ENCODE measurements at places on chromosomes 7 and 10. TPM values are rescaled to one million over a fixed set of nuclear protein-coding genes. Genes with fewer than 3 reads are reported as not detected.

ADAM12 gene
- polyA plus RNA-seq, result 23.0 TPM

PNLIPRP3 gene
- not detected for polyA plus RNA-seq

ELN gene
- polyA plus RNA-seq, result 109 TPM

UTF1 gene
- polyA plus RNA-seq, result not detected

NUTM2A gene
- polyA plus RNA-seq, result 4.8 TPM

CLDN15 gene
- polyA plus RNA-seq, result 14.7 TPM

SLC13A1 gene
- 28.3 TPM for polyA plus RNA-seq

EN2 gene
- 0.09 TPM for polyA plus RNA-seq

LEP gene
- polyA plus RNA-seq, result 0.27 TPM

EFCAB10 gene
- polyA plus RNA-seq, result 2.6 TPM

TMEM140 gene
- polyA plus RNA-seq, result 29.3 TPM

ELMO1 gene
- 11.8 TPM for polyA plus RNA-seq

GATA3 gene
- polyA plus RNA-seq, result 118 TPM

IGFBP1 gene
- polyA plus RNA-seq, result 0.40 TPM

PTF1A gene
- polyA plus RNA-seq, result not detected

ERVW-1 gene
- polyA plus RNA-seq, result 3.0 TPM

LRRD1 gene
- 0.68 TPM for polyA plus RNA-seq

CDK14 gene
- polyA plus RNA-seq, result 33.3 TPM

GSTO2 gene
- 37.7 TPM for polyA plus RNA-seq

GPR158 gene
- polyA plus RNA-seq, result 0.17 TPM

DNAJC12 gene
- 11.8 TPM for polyA plus RNA-seq

MACROH2A2 gene
- polyA plus RNA-seq, result 95.0 TPM

SLC29A4 gene
- polyA plus RNA-seq, result 33.8 TPM

SPDYE11 gene
- 1.3 TPM for polyA plus RNA-seq

ARHGAP22 gene
- polyA plus RNA-seq, result 1.2 TPM

MYO3A gene
- polyA plus RNA-seq, result 7.9 TPM

ATG9B gene
- polyA plus RNA-seq, result 3.1 TPM

HPSE2 gene
- 0.44 TPM for polyA plus RNA-seq

PON1 gene
- polyA plus RNA-seq, result 0.50 TPM

CDCA7L gene
- 49.4 TPM for polyA plus RNA-seq

ARHGEF5 gene
- 32.8 TPM for polyA plus RNA-seq

PLAC9 gene
- polyA plus RNA-seq, result 30.8 TPM

NACAD gene
- 7.0 TPM for polyA plus RNA-seq

PRTFDC1 gene
- polyA plus RNA-seq, result 29.7 TPM

HEPACAM2 gene
- polyA plus RNA-seq, result 4.5 TPM

CUEDC2 gene
- 77.1 TPM for polyA plus RNA-seq

FAM241B gene
- 11.5 TPM for polyA plus RNA-seq

PRKG1 gene
- polyA plus RNA-seq, result 12.2 TPM
